ENCODE measurements at places on chromosomes 1 and 21.

DNA sequence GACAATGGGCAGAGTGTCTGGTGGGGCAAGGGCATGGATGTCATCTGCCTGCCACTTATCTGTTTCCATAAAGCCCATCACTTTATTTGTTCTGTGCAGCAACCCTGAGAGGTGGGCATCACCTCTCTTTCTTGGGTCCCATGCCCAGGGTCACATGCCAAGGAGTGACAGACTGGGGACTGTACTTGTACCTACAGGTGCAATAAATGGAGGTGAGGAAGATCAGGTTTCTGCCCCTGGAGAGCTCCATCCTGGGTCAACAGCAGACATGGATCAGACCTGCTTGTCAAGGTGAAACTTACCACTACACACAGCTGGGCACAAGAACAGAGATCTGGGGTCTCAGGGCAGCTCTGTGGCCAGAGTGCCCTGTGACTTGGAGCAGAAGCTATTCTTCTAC, 18.4 kb upstream of the PRDM16 start:
- no peak for DNase-seq

- DNase-seq: no peak
These were observed 34.5 kb downstream of the CD247 start for GRCh38 chr1:167483790-167484189.

GRCh38 chr21:44568667-44569556, 4.6 kb upstream of the KRTAP10-4 start:
- no peak for DNase-seq

DNA sequence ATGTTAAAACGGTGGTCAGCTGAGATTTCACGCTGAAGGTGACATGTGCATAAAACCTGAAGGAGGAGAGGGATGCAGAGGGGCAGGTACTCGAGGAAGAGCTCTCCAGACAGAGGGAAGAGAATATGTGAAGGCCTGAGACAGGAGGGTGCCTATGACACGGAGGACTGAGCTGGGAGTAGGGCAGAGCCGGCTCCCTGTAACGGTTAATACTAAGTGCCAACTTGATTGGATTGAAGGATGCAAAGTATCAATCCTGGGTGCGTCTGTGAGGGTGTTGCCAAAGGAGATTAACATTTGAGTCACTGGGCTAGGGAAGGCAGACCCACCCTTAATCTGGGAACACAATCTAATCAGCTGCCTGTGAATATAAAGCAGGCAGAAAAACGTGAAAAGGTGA, 136.2 kb upstream of the SYT6 start:
- no peak for DNase-seq

DNA sequence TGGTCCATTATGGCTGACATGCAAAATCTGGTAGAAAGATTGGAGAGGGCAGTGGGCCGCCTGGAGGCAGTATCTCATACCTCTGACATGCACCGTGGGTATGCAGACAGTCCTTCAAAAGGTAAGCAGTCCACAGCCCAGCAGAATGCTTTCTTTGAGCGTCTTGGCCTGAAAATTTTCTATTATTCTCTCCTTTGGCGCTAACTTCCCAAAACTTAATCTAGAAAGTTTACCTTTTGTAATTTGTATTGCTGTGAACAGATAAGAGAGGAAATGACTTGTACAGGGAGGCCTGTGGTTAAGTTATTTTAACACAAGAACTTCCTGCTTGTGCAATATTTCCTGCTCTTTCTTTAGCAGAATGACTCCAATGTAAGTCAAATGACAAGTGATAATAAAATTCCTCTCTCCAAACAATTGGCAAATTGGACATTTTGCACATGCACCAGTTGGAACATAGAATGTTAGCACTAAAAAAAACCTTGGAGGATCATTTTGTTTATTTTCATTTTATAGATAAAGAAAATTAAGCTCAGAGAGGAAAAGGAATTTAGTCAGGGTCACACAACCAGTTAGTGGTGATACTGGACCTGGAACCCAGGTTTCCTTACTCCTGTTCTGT, 18.9 kb downstream of the CAP1 start:
- DNase-seq: no peak

DNA sequence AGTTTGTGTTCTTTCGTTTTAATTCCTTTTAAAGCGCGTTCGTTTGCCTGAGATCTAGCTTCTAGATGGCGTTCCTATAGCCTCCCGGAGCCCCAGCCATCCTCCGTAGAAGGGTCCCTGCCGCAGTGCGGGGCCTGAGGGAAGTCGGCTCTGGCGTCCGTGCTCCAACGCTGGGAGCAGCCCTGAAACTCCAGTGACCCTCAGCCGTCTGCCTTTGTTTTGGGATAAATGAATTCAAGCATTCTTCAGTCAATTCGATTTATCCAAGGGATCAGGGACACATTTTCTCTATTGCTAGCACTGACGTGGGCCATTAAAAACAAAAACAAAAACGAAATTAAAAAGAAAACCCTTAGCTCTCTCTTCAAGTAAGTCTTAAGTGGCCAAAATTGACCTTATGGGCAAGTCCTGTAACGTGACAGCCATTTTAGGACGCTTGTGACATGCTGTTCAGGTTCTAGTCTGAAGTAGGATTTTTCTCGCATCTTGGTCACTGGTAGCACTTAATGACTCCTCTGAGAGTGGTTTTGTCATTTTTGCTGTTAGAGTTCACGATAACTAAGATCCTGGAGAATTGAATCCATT, 742 bp upstream of the HSPA13 start:
- DNase-seq: no peak

DNA sequence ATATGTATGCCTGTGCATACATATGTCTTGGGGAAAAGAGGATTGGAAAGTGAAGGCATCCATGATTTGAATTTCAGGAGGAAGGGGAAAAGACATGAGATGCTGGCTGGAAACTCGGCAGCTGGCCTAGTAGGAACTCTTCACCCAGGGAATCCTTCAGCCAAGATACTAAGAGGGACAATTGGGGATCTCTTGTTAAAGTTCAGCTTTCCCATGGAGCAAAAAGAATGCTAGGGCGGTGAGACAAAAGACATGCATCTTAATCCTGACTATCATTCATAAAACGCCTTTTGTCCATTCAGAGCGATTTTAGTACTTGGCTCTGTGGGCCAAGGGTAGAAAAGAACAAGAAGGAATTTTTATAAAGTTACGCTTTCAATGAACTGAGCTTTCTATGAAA, 20.5 kb downstream of the PDPN start:
- no peak for DNase-seq

GRCh38 chr21:38267991-38268863, 11.4 kb downstream of the KCNJ15 start:
- no peak for DNase-seq

DNA sequence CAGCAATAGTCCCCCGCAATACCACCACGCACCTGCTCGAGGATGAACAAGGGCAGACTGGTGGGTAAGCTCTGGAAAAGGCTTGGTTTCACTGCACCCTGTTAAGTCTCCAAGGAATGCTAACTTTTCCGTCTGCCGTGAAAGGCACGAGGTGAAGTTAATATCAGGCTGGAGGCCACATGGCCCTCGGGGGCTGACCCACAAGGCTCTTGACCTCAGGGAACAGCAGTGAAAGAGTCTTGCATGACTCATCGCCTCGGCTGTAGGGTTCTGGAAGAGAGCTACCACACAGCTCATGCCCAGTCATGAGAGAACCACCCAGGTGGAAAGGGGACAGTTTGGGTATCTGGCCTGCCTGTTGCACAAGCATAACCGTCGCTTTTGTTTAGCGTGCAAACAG, 24.7 kb downstream of the SCCPDH start:
- DNase-seq: no peak

GRCh38 chr1:54291276-54292001, 91.5 kb downstream of the MRPL37 start:
- DNase-seq: no peak

DNA sequence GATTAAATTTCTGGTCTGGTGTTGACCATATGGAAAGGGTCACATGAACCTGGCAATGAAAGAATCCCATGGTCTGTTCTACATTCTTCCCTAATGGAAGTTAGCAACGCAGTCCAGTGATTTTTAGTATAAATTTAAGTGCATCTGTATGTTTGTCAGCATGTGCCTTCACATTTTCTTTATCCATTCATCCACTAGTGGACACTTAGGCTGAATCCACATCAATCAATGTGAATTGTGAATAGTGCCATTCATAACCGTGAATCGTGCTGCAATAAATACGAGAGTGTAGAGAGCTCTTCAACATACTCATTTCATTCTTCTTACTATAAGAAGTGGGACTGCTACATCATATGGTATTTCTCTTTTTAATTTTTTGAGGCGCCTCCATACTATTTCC, 12.7 kb upstream of the IFI16 start:
- no peak for DNase-seq
